ENCODE measurements at places on chromosomes 2 and 18.

- DNase-seq: no peak
Observed at GRCh38 chr2:197280015-197280702, 30.4 kb downstream of the ANKRD44 start.

DNA sequence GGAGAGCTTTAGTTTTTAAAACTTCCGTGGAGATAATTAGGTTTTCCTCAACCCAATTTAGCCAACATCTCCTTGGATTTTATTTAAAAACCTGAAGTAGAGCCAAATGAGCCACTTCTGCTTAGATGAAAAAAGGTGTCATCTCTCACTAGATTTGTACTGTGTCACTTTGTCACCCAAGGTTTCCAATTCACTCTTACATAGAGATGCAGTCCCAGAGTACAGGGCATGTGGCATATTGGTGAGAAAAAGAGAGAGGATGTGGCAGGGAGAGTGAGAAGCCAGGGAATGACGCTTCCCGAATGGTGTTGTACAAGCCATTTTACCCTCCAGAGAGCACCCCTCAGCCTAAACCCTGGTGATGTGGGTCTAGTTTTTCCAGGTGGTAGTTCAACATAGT lies 44.4 kb upstream of the CTLA4 start:
- DNase-seq: no peak

- DNase-seq: peak; percentile 40
Observed at GRCh38 chr2:45168711-45169338, 159.6 kb upstream of the SIX2 start.

DNA sequence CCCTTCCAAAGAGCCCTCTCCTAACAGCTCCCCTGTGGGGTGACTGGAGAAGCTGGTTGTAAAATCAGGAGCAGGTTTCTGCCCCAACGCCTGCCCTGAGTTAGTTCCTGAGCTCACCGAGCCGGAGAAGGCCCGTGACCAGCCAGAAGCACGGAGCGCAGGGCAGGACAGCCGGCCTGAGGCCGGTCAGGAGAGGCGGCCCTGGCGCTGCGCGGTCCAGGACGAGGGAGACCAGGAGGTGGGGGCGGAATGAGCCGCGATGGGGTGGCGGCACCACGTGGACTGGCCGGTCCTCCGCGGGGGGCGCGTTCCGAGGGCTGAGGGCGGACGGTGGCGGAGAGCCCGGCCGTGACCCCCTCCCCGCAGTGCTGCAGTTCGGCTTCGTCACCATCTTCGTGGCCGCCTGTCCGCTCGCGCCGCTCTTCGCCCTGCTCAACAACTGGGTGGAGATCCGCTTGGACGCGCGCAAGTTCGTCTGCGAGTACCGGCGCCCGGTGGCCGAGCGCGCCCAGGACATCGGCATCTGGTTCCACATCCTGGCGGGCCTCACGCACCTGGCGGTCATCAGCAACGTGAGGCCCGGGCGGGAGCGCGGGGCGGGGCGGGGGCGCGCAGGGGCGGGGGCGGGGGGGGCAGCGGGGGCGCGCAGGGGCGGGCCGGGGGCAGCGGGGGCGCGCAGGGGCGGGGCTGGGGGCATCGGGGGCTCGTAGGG lies 29.0 kb downstream of the ANO7 start:
- DNase-seq: peak; percentile 79

DNA sequence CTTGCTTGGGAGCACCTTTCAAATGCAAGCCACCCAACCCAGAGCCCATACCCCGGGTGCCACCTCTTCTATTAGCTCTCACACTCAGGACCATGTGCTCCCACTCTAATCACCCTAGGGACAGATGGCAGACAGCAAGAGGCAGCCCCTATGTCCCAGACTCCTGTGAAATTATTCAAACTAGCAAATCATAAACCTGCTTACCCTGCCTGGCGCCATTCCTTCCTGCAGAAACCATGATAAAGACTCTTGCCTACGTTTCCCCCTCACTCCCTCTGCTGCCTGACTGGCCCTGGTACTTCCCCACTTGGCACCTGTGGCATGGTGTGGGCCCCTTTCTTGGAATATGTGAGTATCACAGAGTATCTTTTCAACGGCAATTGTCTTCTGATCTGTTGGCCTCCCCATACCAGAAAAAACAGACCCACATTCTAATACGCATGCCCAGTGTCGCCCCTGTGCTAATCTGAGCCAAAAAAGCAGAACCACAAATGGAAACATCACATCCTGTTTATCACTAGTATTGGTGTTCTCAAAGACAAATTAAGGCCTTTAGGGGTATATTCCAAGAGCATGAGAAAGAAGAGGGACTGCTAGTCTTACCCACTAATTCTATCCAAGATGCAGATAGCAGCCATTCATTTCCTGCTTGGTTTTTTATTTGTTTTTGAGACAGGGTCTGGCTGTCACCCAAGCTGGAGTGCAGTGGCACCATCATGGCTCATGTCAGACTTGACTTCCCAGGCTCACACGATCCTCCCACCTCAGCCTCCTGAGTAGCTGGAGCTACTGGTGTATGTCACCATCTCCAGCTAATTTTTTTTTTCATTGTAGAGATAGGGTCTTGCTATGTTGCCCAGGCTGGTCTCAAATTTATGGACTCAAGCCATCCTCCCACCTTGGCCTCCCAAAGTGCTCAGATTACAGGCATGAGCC lies 44.1 kb upstream of the TTC39C start:
- no peak for DNase-seq

All from glutamatergic neuron (in vitro differentiated cells).